ENCODE measurements at places on chromosomes 12 and 14. TPM values are rescaled to one million over a fixed set of nuclear protein-coding genes. Genes with fewer than 3 reads are reported as not detected.

Gene CCDC175
- not detected for polyA plus RNA-seq

Gene HOMEZ
- 11.1 TPM for polyA plus RNA-seq

Gene OTOGL
- polyA plus RNA-seq = 0.38 TPM

Gene FOXN3
- polyA plus RNA-seq = 70.1 TPM

Gene UNG
- polyA plus RNA-seq = 22.3 TPM

Gene FAM181A
- not detected for polyA plus RNA-seq

Gene KRT6C
- polyA plus RNA-seq = not detected

Gene PAPLN
- polyA plus RNA-seq = 1.2 TPM

Gene CDKN3
- polyA plus RNA-seq = 31.4 TPM

Gene MYH6
- polyA plus RNA-seq = 7.0 TPM

Gene IRAK4
- polyA plus RNA-seq = 7.1 TPM

Gene MSI1
- 4.4 TPM for polyA plus RNA-seq

Gene NUDT14
- 12.2 TPM for polyA plus RNA-seq

GRCh38 chr12:51346581-51346980 lies at the start of gene CELA1:
Gene CELA1, minus strand, starts transcription at chr12:51346679. Its CDS starts 41 bp downstream, at chr12:51346638.
- no peak for DNase-seq

- DNase-seq = no peak
Observed at GRCh38 chr12:102920271-102920670, 3.2 kb upstream of the PAH start.

GRCh38 chr12:68406134-68406576 lies 74.0 kb upstream of the MDM1 start:
- DNase-seq = peak; percentile 44

GRCh38 chr14:75101491-75101890 lies 25.4 kb downstream of the NEK9 start:
- no peak for DNase-seq

DNA sequence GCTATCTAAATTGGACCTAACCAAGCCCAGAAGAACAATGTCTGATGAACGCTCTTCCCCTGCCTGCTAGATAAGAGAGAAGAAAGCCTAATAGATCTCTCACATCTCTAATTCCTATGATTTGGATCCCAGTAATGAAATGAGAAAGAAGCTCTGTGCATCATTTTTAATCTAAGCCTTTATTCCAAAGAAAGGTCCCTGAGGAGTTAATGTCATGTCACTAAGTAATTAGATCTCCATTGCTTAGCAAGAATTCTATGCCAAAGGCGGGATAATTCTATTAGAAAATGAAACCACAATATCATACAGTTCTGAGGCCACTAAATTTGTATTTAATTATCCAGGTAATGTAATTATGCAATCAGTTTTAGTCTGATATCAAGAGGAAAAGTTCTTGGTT lies 74.2 kb upstream of the TMEM260 start:
- no peak for DNase-seq

GRCh38 chr12:38998887-38999482 lies 93.6 kb upstream of the CPNE8 start:
- DNase-seq = no peak

DNA sequence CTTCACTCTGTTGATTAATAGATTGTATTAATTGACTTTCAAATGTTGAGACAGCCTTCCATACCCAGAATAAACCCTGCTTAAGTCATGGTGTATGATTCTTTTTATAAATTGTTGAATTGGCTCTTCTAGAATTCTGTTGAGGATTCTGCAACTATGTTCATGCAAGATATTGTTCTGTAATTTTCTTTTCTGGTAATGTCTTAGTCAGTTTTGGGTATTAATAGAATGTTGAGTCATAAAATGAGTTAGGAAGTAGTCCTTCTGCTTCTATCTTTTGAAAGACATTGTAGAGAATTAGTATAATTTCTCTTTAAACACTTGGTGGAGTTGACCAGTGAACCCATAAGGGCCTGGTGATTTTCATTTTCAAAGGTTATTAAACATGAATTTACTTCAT lies 958.9 kb downstream of the LRFN5 start:
- no peak for DNase-seq

DNA sequence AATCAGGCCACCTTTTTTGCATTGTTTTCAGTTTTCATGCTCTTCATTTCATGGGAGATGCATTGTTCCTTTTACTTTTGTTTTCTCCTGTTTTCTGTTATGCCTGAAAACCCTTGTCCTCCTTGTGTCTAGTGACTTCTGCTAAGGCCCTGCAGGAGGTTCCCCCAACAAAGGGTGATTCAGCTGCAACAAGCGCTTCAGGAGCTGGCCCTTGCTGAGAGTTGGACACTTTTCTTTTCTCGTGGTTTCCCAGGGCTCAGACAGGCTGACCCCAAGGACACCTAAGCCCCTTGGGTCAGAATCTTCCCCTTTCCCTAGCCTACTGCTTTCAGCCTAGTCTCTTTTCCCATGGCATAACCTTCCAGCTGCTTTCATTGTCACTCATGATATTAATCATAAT lies 98.9 kb downstream of the PLXNC1 start:
- DNase-seq = no peak

- peak; percentile 38 for DNase-seq
Observed at GRCh38 chr14:21498540-21499526, 12.3 kb downstream of the METTL3 start.

DNA sequence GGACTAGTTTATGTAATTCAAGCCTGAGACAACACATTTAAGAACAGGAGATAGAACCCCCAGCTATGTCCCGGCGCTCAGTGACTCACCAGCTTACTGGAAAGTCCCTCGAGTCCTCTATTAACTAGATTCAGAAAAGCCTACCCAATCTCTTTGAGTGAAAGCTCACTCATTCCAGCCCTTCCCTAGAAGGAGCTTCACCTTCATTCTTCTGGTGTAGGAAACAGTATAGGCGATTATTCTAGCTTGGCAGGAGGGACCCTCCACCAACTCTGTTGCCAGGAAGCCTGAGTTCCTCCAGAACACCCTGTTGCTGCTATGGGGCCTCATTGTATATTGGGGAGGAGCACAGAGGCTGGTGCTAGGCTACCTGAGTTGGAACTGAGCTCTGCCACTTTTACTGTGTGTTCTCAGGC lies 57.2 kb upstream of the AEBP2 start:
- no peak for DNase-seq

DNA sequence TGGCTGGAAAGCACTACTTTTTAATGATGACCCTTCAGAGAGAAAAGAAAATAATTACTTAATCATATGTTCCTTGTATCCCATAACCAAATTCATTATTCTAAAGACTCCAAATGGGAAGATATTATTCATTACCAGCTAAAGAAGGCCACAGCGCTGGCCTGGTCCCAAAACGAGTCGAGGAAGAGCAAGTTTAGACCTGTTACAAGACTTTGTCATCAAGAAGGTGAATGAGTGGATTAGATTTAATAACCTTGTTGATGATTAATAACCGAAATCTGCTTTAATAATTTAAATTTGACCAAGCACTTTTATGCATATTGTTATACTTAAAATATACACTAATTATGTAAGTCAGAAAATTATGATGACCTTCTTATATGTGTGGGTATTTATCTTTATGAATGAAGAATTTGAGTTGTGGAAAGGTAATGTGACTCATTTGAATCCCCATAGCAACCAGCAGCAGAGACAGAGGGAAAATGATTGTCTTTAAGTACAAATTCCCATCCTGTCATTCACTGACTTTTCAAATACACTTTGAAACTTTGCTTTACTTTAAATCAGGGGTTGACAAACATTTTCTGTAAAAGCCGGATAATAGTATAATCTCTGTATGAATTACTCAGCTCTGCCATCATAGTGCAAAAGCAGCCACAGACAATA lies 200.3 kb upstream of the NPAS3 start:
- no peak for DNase-seq

DNA sequence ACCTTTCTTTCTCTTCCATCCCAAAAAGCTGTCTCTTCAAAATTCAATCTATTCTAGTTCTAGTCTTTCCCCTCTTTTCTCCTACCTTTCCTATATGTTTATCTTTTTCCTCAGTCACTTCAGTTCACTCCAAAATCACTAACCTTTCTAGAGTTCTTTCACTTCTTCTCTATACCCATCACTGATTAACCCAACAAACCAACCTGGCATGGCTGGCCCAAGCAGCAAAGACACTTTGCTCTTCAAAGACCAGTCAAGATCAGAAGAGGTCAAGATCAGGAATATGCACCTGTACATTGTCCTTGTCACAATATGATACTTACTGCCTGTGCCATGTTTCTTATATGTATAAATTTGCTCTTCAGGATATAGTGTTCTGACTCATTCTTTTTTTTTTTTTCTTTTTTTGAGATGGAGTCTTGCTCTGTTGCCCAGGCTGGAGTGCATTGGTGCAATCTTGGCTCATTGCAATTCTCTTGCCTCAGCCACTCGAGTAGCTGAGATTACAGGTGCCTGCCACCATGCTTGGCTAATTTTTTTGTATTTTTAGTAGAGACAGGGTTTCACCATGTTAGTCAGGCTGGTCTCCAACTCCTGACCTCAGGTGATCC lies 112.9 kb downstream of the C12orf42 start:
- DNase-seq = no peak

GRCh38 chr12:121278169-121279070 lies 18.1 kb downstream of the CAMKK2 start:
- no peak for DNase-seq

DNA sequence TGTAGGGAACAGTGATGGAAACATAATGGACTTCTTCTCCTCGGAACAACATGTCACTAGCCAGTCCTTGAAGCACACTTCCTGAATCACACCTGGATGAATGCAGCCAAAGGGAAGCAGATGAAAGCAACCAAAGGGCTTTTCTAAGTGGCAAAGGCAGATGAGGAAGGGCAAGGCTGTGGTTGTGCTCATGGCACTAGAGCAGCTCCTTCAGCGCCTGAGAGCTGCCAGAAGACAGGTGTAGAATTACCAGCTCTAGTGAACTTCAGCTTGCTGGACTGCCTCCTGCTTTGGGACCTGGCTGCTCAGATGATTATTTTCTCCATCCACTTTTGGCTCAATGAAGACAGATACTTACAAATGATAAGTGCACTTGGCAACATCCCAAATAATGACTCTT lies 1372.1 kb upstream of the SEL1L start:
- DNase-seq = no peak
